ENCODE measurements at places on chromosomes 5 and 9.

DNA sequence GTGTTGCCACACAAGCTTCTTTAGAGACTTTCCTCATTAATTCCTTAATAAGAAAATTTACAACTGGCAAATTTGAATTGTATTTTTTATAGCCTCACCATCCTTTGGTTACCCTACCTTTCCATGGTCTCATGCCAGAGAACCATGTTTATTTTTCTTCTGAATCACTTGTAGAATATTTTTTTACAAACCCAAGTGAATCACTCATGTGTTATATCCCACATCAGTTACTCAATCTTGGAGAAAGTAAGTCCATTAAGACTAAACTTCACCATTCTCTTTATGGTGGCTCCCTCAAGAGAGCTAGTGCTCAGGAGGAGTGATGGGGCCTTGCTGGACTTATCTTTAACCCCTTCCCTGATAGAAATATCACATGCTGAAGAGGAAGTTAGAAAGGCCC is 128.9 kb downstream of the SUSD1 start:
- no peak for DNase-seq

DNA sequence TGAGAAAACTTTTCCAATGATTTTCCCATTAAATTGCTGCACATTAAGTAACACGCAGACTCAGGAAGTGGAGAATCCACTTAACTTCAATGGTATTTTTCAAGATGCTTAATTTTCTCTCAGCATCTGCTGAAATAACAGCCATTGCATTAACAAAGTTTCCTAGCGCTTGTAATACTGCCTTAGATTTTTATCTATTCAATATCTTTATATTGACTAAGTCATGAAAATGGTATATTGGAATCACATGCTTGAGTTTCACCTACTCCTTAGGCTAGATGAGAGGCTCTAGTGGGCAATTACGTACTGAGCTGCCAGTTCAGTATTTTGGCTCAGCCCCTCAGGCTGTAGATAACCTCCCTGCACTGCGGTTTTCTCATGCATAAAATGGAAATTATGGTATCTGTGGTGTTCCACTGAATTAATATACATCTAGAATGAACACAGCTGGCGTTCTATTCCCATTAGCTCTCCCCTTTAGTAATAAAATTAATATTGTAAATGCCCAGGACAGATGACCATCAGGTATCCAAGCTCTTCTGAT is 112.9 kb downstream of the MTX3 start:
- DNase-seq: no peak

- DNase-seq: no peak
Observed at GRCh38 chr9:120531683-120532300, 48.2 kb downstream of the CDK5RAP2 start.

DNA sequence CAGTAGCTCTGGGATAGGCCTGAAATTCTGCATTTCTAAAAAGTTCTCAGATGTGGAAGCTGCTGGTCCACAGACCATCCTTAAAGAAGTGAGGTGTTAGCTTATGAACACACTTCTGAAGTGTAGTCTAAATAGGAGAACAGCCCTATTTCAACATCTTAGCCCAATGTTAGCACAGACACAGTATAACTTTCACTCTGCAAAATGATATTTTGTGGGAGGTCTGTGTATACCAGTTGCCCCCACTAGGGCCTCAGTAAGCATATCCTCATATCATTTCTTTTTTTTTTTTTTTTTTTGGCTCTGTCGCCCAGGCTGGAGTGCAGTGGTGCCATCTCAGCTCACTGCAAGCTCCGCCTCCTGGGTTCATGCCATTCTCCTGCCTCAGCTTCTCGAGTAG is 7.5 kb upstream of the HABP4 start:
- no peak for DNase-seq

DNA sequence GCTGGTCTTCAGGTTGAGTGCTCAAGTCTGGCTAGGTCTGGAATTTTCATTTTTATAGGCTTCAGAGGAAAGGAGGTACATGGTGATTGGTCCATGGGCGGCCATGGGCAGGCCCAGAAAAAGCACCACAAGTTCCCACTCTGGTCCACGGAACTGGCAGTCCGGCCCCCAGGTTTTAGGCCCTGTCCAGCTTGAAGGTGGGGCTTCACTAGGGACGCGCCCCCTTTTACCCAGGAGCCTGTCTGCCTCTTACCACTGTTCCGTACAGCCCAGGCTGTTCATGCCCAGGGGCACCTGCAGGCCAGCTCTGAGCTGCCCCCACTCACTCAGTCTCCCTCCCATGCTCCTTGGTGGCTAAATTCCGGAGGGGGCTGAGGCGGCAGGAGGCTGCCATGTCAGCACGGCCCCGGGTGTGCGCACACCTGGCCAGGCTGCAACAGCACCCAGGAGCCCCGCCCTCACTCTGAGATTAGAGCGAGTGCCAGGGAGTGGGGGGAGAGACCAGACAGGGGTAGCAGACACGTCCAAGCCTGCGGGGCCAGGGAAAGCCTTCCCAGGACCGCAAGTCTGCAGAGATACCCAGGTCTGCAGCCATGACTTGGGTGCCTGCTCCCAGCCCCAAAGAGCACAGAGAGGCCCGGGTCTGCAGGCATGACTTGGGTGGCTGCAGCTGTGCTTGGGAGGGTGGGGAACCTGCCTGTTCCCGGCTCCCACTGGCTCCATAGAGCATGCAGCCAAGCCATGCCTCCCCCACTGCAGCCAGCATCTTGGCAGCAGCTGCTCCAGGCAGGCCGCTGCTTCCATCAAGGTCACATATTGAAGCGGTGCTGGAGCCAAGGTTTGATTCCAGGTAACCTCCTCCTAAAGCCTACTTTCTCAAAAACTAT is 390.2 kb upstream of the SGCD start:
- no peak for DNase-seq

GRCh38 chr5:33981408-33982162 is 2.9 kb downstream of the SLC45A2 start:
- DNase-seq: no peak

Measured in left lobe of liver (tissue), 2 donors.